Muscle of leg (tissue), 16 donors: ENCODE measurements at places on chromosomes 5 and 9. TPM values are rescaled to one million over a fixed set of nuclear protein-coding genes. Genes with fewer than 3 reads are reported as not detected.
A peak's percentile ranks its signal among the peaks of the same experiment; 100 is the strongest.

Gene NAIF1
- total RNA-seq = 10.0 TPM

Gene FIBCD1
- not detected for total RNA-seq

Gene ACSL6
- total RNA-seq = 0.62 TPM

Gene ADAMTS13
- 3.4 TPM for total RNA-seq

Gene CDX1
- 0.27 TPM for total RNA-seq

DNA sequence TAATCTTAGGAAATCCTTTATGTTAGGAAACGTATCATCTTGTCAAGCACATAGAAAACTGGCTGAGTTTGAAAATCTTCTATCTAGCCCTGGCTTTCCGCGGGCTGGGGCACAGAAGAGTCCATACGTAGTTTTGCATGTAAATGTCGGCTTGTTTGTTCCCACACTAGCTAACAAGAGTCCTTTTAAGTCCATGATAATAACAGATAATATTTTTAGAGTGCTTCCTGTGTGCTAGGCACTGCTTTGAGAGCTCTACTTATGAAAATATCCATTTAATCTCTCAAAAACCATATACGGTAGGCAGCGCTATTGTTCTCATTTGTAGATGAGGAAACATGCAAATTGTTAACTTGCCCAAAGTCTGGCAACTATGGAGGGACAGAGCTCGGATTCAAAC is 40.5 kb downstream of the FYB1 start:
- H3K4me1 ChIP-seq = no peaks in the 10 kb centered on the region
- no peak overlapping the region for H3K27ac ChIP-seq
- H3K4me3 ChIP-seq = no peak overlapping the region
- no peaks in the 10 kb centered on the region for H3K27me3 ChIP-seq
- H3K36me3 ChIP-seq = no peaks in the 10 kb centered on the region

- H3K4me1 ChIP-seq = no peaks in the 10 kb centered on the region
- H3K4me3 ChIP-seq = no peak overlapping the region
- H3K36me3 ChIP-seq = no peaks in the 10 kb centered on the region
- DNase-seq = no peak
- no peaks in the 10 kb centered on the region for H3K27me3 ChIP-seq
Observed at GRCh38 chr5:43242196-43242595, 50.2 kb downstream of the NIM1K start.

DNA sequence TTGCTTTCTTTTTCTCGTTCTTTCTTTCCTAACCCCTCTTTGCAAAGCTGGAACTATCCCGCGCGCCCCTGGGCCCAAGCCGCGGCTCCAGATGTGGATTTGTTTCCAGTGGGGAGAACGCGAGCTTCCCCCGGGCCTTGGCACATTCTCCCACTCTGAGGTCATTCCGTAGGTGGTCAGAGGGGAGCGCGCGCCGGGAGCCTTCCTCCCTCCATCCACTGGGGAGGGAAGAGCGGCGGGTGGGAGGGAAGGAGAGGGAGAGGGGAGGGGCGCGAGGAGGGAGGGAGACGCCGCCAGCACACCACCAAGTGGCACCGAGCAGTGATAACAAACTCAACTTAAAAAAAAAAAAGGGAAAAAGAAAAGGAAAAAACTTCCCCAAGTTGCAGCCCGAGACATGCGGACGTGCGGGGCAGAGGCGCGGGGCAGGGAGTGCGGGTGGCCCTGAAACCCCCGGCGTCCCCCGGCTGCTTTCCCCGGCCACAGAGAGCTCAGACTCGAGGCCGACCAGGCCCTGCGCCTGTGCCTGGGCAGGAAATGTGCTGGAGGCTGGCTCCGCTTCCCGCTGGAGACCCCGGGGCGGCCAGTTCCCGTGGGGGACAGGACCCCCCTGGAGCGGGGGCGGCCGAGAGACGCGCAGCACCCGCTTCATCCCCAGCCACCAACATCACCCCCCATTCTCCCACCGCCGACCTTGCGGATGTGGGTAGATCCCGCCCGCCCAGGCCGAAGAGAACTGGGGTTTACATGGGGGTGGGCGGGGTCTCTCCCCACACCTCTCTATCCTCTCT is 3.1 kb downstream of the IER5L start:
- H3K4me1 ChIP-seq = peaks cover 48% of the 10 kb centered on the region
- H3K27ac ChIP-seq = peak overlapping the region; percentile 99
- H3K36me3 ChIP-seq = no peaks in the 10 kb centered on the region
- H3K27me3 ChIP-seq = peaks cover 16% of the 10 kb centered on the region

- DNase-seq = no peak
- no peaks in the 10 kb centered on the region for H3K27me3 ChIP-seq
- H3K36me3 ChIP-seq = no peaks in the 10 kb centered on the region
- H3K4me3 ChIP-seq = no peak overlapping the region
Observed at GRCh38 chr9:108956631-108957026, 22.4 kb downstream of the ABITRAM start.

DNA sequence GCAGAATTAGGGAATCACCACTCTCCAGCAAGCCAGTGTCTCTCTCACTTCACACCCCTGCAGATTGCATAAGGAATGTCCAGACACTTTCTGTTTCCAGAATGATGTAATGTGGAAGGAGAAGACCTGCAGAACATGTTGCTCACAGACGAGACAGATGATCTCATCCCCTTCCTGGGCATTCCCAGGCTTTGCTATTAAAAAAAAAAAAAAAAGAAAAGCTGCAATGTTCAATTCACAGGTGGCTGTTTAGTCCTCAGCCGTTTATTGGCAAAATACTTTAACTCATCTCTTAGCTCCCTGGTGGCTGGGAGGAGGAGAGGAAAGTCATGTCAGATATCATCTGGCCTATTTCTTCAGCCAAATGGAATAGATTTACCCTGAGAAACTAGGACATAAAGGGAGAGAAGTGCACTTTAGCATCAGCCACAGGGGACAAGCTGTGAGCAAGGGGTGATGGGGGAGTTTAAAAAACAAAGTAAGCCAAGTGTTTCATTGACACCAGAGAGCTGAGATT is 95.9 kb upstream of the TNC start:
- H3K4me3 ChIP-seq = no peak overlapping the region
- DNase-seq = peak; percentile 97
- H3K4me1 ChIP-seq = peaks cover 12% of the 10 kb centered on the region
- no peaks in the 10 kb centered on the region for H3K27me3 ChIP-seq
- peak overlapping the region; percentile 9 for H3K27ac ChIP-seq

DNA sequence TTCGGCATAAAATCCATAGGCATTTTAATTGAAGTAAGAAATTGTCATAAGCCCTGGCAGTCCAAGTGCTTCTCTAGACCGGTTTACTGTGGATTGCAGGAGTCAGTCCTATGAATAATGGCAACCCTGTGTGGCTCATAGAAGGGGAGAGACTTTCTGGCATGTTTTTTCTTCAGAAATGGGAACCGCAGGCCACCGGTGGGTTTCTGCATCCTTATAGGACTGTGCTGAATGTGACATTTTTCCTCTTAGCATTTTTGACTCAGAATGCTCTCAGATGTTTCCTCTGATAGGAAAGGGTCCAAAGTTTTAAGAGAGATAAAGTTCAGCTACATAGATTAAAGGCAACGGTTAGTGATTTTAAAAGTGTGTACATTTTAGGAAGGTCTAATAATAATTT is 6.3 kb downstream of the DAPK1 start:
- H3K36me3 ChIP-seq = peaks cover 3% of the 10 kb centered on the region
- DNase-seq = no peak

GRCh38 chr9:128048663-128049062 is 18.5 kb downstream of the NAIF1 start:
- H3K4me1 ChIP-seq = peaks cover under 1% of the 10 kb centered on the region
- H3K27me3 ChIP-seq = no peaks in the 10 kb centered on the region
- DNase-seq = no peak
- no peak overlapping the region for H3K4me3 ChIP-seq

- H3K36me3 ChIP-seq = peaks cover 4% of the 10 kb centered on the region
- peaks cover 4% of the 10 kb centered on the region for H3K4me1 ChIP-seq
- no peak overlapping the region for H3K27ac ChIP-seq
- H3K4me3 ChIP-seq = no peak overlapping the region
- no peak for DNase-seq
Observed at GRCh38 chr5:139379626-139380449, 3.3 kb downstream of the SLC23A1 start.

GRCh38 chr5:82058710-82059109 is 86.9 kb downstream of the ATG10 start:
- H3K36me3 ChIP-seq = no peaks in the 10 kb centered on the region
- no peak for DNase-seq
- H3K4me3 ChIP-seq = no peak overlapping the region
- no peaks in the 10 kb centered on the region for H3K27me3 ChIP-seq
- H3K27ac ChIP-seq = no peak overlapping the region

DNA sequence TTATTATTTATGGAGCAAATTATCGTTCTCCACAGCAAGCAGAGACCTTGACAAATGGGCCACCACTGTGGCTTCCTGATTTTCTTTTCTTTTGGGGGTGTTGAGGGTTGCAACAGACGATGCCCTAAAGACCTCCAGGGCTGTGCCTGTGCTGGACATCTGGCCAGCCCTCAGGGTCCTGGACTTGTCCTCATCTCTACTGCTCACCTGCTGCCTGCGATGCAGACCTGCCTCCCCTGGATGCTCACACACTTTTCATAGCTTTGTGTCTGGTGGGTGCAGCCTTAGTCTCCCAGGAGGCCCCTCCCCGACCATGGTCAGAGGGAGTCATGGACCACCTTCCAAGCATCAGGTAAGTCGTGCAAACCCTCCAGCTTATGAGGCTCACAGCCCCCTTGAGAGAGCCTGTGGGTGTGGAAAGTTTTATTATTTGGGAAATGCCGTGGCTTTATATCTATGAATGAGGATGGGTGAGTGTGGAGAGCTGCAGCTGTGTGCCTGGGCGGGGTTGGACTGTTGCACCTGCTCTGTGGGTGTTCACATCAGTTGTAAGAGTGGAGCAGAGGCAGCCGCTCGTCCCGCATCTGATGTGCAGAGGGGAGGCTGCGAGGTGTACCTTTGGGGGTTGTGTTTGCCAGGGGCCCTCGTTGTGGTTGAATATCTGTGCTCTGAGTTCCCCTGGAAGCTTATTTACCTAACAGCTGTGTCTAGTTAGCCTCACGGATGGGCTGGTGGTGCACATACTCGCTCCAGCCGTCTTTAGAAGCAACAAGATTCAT is 126.3 kb upstream of the IRX4 start:
- H3K36me3 ChIP-seq = no peaks in the 10 kb centered on the region
- peak; percentile 30 for DNase-seq
- H3K4me1 ChIP-seq = peaks cover 30% of the 10 kb centered on the region
- peaks cover 25% of the 10 kb centered on the region for H3K27me3 ChIP-seq
- no peak overlapping the region for H3K4me3 ChIP-seq
- H3K27ac ChIP-seq = no peak overlapping the region
